Caco-2 (cell line): ENCODE measurements at places on chromosomes 3 and 15. TPM values are rescaled to one million over a fixed set of nuclear protein-coding genes. Genes with fewer than 3 reads are reported as not detected.

The ADAMTS17 gene
- 1.5 and 2.0 TPM in 2 replicates for total RNA-seq

The RPS27L gene
- 62.2 and 73.0 TPM in 2 replicates for total RNA-seq

GRCh38 chr15:80587007-80587406 is 108.1 kb upstream of the ABHD17C start:
- peaks cover 6% of the 10 kb centered on the region for H3K4me1 ChIP-seq
- H3K4me3 ChIP-seq = no peak overlapping the region
- H3K36me3 ChIP-seq = no peaks in the 10 kb centered on the region
- no peak overlapping the region for H3K27ac ChIP-seq
- H3K27me3 ChIP-seq = no peaks in the 10 kb centered on the region
- no peak for DNase-seq

The CASR gene
- not detected in 2 replicates for total RNA-seq

The MOBP gene
- 0.27 and 0.60 TPM in 2 replicates for total RNA-seq
